ENCODE measurements at places on chromosomes 3 and 15.

GRCh38 chr3:149415484-149415883 lies 38.0 kb upstream of the TM4SF1 start:
- no peak for DNase-seq

DNA sequence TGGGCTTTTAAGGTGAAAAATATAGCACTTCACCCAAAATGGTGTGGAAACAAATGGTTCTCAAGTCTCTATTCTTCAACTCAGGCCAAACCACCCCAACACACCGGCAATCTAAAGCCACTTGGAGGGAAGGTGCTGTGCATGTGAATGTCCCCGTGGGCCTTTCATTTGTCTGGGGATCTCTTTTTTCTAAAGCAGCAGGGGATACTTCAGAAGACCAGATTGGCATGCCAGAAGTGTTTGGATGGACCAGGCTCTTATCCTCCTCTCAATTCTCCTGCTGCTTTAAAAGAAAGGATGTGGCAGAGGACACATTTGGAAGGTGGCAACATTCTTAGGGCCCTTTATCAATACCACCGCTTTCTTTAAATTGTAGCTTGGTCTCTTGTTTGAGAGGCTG lies 193.1 kb downstream of the MEIS2 start:
- no peak for DNase-seq

DNA sequence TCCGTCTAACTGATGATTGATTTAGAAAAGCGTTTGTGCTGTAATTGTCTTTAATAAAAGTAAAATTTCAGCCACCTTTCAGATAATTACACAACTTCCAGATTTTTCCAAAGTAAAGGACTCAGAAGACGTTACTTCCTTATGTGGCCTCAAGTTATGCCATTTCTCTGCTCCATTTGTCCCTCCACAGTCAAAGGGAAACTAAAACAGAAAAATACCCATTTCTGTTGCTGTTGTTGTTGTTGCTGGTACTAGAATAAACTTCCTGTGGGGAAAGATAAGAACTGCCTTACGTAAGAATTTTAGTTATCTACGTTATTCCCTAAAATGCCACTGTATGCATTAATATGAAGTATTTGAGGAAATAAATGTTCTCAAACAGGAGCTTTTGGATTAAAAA lies 153.9 kb downstream of the P3H2 start:
- DNase-seq: no peak

DNA sequence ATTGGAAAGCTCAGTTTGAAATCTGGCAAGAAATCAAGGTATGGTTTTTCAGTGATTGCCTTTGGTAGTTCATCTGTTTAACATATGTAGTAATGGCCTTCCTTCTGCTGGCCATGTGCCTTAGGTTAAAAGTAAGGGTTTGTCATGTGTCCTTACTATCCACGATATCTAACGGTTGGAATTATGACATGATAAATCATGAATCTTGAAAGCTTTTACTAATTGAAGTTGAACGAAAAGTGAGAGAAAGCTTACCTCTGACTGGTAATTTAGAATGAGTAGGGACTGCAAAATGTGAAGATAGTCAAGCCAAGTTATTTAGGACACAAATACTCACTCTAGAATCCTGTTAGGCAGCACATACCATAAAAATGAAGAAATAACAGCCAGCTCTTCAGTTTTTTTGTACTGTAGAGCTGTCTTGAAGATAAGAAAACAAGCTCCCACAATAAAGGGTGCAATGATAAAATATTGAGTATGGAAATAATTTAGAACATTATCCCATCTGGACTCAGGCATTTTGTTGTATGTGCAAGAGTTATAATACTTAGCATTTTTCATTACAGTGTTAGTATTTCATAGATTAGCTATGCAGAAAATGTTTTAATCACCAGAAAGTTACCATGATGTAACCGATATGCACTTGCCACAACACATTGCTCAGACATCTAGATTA lies 303.4 kb downstream of the ZNF385D start:
- DNase-seq: no peak

- DNase-seq: no peak
These were observed 938.4 kb upstream of the SEMA6D start for GRCh38 chr15:46778876-46779275.

DNA sequence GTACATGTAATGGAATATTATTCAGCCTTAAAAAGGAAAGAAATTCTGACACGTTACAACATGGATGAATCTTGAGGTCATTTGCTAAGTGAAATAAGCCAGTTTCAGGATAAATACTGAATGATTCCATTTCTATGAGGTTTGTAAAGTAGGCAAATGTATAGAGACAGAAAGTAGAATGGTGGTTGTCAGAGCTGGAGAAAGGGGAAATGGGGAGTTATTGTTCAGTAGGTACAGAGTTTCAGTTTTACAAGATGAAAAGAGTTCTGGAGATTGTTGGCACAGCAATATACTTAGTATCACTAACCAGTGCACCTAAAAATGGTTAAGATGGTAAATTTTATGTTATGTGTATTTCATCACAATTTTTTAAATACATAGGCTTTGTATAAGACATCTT lies 60.6 kb downstream of the USP8 start:
- peak; percentile 42 for DNase-seq

DNA sequence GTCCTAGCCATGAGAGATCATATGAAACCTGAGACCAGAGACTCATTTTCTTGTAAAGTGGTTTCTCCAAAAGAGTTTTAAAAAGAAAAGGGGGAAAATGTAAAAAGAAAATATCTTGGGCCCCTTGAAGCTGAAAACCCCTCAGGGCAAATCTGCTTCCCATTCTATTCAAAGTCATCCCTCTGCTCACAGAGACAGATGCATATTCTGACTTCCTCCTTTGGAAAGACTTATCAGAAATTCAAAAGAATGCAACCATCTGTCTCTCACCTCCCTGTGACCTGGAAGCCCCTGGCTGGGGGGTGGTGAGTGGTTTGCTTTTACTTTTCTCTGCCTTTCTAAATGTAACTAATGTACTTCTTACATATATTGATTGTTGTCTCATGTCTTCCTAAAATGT lies 1154.8 kb downstream of the NSUN3 start:
- no peak for DNase-seq

DNA sequence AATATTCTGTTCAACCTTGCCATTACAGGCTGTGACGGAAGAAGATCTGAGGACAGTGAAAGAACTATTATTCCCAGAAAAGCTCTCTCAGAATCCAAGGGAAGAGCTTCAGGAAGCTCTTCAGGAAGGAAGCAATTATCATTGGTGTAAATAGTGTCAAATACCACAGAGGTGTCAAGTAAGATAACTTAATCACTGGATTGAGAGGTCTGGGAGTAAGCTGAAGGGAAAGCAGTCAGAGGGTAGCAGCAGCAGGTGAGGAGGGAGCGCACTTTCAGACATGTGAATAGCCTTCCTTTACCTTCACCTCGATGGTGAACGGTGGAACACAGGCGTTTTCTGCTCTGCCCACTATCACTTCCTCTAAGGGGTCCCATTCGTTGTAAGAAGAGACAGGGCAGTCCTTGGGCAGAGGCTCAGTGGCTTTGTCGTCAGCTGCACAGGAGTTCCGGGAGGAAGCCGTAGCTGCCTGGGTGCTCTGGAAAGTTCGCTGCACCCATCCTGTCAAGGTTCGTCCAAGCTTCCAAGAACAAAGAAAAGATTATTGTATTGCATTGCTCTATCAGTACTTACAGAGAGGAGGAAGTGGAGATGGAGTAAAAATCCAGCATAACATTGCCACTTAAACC lies 1.9 kb downstream of the GATM start:
- DNase-seq: no peak

DNA sequence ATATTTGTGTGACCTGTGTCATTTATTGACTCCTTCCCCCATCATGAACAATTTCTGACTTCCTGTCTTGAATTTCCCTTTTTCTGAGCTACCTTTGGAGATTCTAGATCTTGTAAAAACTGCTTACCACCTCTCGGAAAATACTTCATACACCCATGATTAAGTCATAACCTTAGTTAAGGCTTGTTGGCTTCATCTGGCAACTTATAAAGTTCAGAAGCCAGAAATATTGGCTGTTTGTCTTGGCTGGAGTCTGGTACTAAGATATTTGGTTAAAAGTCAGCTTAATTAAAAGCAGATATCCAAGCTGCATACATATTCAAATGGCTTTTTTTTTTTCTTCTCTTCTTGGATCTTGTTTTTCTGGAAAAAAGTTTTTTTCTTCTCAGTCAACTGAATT lies 37.3 kb upstream of the B3GALNT1 start:
- no peak for DNase-seq

- no peak for DNase-seq
These were observed 43.8 kb downstream of the RBM15B start for GRCh38 chr3:51434746-51435327.

DNA sequence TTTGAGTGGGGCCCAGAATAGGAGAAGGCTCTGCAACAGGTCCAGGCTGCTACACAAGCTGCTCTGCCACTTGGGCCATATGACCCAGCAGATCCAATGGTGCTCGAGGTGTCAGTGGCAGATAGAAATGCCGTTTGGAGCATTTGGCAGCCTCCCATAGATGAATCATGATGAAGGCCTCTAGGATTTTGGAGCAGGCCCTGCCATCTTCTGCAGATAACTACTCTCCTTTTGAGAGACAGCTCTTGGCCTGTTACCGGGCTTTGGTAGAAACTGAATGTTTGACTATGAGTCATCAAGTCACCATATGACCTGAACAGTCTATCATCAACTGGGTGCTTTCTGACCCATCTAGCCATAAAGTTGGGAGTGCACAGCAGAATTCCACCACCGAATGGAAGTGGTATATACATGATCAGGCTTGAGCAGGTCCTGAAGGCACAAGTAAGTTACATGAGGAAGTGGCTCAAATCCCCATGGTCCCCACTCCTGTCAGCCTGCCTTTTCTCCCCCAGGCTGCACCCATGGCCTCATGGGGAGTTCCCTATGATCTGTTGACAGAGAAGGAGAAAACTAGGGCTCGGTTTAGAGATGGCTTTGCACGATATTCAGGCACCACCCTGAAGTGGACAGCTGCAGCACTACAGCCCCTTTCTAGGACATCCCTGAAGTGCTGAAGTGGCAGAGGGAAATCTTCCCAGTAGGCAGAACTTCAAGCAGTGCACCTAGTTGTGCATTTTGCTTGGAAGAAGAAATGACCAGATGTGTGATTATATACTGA lies 971.4 kb downstream of the MCTP2 start:
- no peak for DNase-seq

GRCh38 chr3:12300137-12300536 lies 11.3 kb downstream of the PPARG start:
- no peak for DNase-seq

GRCh38 chr3:171383206-171384018 lies 76.8 kb downstream of the TNIK start:
- no peak for DNase-seq

- no peak for DNase-seq
These were observed 364.6 kb upstream of the TBL1XR1 start for GRCh38 chr3:177561769-177562392.

DNA sequence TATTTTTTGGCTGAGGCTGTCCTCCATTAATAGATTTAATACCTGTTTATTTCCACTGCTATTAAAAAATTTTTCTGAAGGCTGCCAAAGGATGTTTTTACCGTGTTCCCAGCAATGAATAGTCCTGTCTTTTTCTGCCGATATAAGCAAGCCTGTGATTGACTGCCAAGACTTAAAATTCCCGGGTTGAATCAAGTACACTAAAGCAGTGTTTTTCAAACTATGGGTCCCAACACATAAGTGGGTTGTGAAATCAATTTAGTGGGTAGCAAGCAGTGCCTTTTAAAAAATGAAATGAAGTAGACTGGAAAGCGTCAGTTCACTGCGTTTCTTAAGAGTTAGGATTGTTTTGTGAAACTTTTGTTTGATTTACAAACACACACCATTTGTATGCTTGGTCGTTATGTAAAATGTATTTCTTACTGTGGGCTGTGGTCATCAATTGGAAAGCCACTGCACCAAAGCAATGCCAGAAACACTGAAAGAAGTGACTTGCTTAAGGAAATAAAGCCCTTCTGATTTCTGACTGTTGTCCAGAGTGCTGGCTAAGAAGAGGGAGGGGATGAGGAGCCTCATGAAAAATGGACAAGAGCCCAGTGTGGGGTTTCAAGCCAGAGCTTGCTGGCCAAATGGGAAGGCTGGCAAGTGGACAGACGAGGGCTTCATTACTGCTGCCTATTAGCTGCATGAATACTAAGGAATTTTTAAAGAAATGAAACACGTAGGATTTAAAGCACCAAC lies 206.0 kb downstream of the THRB start:
- DNase-seq: no peak

- no peak for DNase-seq
These were observed 28.4 kb downstream of the TFRC start for GRCh38 chr3:196053487-196053886.

GRCh38 chr3:138347960-138348753 lies at the start of gene MRAS:
MRAS (plus strand) TSS chr3:138348579; CDS start chr3:138372884, 24,305 bp downstream.
- DNase-seq: peak; percentile 17

GRCh38 chr3:114310695-114311094 lies 16.9 kb downstream of the TIGIT start:
- no peak for DNase-seq

GRCh38 chr3:133877221-133877620 lies 18.5 kb downstream of the RAB6B start:
- no peak for DNase-seq

DNA sequence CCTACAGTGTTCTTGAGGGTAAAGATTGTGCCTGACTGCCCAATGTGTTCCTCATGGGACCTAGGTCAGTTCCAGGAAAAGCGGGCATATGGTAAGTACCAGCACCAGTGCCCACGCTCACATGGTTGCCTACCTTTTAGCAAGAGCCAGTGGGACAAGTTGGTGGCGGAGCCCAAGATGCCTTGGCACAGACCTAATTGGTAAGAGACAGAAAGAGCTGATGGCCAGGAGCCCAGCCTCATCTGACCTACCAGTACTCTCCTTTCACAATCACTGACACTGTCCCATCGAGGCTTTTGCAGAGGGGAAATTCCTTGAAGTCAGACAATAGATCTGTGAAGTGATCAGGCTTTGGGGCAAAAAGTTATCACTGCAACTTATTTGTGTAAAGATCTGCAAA lies 98.4 kb upstream of the BCL6 start:
- no peak for DNase-seq

GRCh38 chr3:59559721-59560435 lies 510.1 kb upstream of the CFAP20DC start:
- no peak for DNase-seq

DNA sequence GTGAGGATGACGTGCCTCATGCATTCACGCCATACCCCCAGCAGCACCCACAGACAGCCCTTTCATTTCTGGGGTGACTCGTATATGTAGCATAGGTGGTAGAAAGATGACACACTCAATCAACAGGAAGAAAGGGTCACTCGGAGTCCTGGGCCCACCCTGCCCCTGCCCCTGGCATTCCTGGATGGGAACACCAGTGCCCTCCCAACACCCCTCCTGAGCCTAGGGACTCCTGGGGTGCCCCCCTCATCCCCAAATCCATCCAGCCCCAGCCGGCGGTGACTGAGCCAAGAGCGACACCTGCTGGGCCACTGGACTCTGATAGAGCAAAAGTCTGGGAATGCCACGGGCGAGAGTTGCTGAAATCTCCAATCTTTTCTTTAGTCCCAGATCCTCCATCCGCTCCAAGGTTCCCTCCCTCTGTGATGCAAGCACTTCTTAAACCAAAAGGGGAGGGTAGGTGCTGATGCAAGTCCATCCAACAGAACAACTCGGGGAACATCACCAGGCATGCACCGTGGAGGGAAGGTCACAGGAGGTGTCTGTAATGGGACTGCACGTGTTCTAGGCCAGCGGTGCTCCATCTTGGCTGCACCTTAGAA lies 31.1 kb downstream of the ACAN start:
- no peak for DNase-seq
